ENCODE measurements at places on chromosomes 5 and 9.

DNA sequence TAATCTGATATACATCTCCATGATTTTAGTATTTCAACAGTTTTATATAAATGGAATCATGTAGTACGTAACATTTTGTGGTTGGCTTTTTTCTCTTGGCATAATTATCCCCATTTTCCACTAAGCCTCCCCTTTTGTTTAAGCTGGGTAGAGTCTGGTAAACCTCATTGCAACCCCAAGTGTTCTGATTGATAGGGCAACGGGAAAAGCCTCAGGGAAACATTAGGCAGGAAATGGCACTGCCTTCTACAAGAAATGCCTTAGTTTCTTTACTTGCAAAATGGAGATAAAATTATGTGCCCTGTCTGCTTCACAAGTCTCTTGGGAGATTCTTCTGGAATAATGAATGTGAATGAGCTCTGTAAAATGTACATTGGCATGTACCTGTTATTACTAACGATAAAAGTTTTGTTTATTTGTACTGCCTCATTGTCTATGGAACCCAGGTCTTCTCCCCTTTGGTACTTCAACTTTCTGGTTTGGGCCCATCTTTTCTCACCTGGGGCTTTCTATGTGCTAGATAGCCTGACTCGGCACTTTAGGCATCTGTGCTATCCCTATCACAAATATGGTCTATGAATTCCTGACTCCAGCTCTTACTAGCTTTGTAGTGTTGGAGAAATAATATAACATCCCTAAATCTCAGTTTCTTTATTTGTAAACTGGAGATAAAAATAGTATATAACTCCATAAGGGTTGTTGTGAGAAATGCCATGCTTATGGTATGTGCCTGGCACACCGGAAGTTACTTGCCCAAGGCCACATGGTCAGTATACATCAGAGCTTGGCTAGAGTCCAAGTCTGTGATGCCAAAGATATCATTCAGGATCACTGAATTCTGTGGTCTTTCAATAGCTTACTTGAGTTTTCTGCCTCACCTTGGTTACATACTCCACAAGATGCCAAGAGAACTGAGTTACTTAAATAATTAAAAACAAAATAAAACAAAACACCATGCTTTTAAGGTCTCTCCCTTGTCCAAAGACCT is 48.2 kb upstream of the ZNF169 start:
- DNase-seq = no peak

- DNase-seq = no peak
These were observed 233.2 kb upstream of the RFX3 start for GRCh38 chr9:3758816-3759576.

- peak; percentile 96 for DNase-seq
These were observed 65.2 kb downstream of the TMC1 start for GRCh38 chr9:72586388-72587130.

GRCh38 chr9:136996361-136997292 is at the start of gene CLIC3:
TSS of gene CLIC3 (minus strand) at chr9:136996568. CDS start at chr9:136996543, 25 bp downstream.
- no peak for DNase-seq

DNA sequence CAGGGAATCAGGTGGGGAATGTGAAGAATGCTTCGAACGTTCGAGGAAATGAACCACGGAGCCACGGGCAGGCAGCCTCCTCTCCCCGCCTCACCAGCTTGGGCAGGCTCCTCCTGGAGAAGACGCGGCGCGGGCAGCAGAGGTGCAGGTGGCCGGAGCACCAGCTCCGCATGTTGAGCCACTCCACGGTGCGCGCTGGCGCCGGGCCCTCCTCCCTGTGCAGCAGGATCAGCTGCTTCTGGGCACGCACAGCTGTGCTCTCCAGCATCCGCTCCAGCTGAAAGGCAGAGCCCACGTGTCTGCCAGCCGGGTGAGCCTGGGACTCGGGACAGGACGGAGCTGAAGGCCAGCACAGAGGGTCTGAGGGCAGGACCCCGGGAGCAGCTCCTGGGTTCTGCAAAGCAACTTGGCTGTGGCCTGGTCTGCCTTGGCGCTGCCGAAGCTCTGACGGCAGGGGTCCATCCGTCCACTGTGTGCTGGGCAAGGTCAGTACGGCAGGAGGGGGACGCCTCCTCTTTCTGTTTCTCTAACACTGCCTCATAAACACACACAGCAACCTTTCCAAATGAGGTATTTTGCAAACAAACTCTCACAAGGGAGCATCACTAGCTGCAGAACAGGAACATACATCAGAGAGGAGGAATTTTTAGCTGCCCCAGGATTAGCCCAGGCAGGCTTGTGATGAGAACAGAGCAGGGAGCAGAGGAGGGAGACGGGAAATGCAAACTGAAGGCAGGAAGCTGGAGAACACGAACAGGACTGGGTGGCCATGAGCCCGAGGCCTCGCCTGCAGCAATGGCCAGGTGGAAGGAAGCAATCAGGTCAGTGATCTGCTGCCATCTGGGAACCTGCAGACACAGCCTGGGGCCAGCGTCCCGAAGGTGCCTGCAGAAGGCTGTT is 20.1 kb upstream of the NSMF start:
- DNase-seq = no peak
